Stimulated activated CD8-positive, alpha-beta memory T cell treated with anti-CD3 and anti-CD28 coated beads, Interleukin-15, amount 100 ng/mL, for 48 hours (primary cell): ENCODE measurements at places on chromosomes 3 and 15.

GRCh38 chr3:87333393-87333892, 57.1 kb upstream of the POU1F1 start:
- DNase-seq: no peak

DNA sequence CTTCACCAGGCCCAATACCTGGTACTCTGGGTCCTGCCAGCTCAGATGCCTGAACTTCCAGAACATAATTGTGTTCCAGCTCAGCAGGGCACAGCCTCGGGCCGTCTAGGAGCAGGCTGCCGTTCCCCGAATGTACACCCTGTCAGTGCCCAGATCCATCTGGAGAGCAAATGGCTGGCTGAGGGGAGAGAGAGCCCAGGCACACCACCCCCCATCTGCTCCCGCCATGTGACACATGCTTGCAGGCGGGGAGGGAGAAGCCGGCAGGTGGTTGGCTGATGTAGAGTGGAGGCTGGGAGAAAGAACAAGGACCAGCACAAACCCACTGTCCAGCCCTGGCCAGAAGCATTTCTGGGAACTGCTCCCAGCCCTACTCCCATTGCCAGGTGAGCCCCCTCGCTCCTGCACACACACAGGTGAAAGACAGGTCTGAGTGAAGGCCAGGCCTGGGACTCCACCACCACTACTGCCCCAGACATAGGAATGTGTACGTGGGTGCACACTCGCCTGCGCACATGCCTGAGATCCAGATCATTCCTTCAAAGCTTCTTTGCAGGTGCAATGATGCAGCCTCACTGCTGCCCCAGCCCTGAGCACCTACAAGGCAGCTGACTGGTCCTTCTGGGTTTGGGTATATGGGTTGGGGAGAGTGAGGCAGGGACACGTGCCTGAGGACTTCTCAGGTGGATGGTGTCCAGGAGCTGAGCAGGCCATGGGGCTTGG, 53.5 kb downstream of the SEMA5B start:
- no peak for DNase-seq

GRCh38 chr3:69097407-69098086, 12.8 kb downstream of the ARL6IP5 start:
- DNase-seq: no peak

- no peak for DNase-seq
Observed at GRCh38 chr15:88334436-88334835, 77.9 kb upstream of the NTRK3 start.

DNA sequence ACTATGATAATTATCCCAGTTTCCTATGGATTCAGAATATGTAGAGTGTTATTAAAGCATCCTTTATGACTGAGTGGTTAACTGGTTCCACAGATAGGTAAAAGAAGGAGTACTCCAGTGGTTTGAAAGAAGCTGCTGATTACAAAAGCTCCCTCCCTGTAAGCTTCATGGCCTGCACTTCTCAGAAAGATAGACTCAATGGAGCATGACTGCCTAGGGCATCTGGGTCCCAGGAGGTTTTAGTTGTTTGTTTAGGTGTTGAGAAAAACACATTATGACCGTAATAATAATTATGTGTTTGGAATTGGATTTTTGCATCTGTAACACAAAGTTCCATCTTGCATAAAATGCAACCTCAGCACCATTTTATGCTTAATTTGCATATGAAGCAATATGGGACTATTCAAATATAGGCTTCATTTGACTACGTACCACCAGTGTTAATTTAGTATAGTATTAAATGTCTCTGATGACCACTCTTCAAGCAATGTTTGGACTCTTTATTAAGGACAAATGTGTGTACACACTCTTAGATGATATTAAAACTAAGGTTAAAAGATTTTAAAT, 121.1 kb downstream of the ROBO2 start:
- DNase-seq: no peak

DNA sequence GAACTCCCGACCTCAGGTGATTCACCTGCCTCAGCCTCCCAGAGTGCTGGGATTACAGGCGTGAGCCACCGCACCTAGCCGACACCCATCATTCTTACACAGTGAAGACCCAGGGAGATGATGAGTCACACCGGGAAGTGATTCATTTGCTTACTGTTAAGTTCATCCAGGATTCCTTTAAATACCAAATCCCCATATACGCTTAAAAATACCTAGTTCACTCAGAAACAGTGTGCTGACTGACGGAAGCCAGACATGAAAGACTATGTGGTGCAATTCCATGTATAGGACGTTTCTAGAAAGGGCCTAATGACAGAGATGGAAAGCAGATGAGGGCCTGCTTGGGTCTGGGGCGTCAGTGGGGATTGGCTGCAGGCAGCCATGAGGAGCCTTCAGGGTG, 75.2 kb downstream of the APBA2 start:
- no peak for DNase-seq

DNA sequence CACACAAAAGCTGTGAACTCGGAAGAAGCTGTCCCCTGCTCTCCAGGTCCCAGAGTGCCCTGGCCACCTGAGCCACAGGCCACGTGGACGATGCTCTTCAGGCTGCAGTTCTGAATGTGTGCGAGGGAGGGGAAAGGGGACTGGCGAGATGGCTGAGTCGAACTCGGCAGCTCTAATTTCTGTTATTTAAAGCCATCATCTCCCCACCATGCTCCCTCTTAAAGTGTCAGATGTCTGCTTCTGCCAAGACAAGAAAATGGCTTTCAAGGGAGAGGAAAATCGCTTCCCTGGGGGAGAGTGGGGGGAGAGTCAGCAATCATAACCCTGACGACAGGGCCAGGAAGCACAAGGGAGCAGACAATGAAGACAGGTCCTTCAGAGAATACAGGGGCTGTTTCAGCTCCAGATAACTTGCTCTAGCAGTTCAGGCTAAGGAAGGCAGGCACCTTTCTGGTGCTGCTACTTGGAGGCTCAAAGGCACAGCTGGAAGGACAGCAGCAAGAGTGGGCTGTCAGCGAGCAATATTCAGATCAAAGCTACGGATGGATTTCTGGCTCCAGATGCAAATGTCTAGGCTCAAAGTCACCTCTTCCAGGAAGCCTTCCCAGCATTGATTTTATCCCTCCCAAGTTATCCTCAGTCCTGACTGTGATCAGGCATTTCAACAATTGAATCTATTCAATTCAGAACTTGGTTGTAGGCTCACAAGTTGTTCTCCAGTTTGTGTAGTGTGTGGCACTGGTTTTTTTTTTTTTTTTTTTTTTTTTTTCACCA, 15.5 kb upstream of the CCDC33 start:
- no peak for DNase-seq

DNA sequence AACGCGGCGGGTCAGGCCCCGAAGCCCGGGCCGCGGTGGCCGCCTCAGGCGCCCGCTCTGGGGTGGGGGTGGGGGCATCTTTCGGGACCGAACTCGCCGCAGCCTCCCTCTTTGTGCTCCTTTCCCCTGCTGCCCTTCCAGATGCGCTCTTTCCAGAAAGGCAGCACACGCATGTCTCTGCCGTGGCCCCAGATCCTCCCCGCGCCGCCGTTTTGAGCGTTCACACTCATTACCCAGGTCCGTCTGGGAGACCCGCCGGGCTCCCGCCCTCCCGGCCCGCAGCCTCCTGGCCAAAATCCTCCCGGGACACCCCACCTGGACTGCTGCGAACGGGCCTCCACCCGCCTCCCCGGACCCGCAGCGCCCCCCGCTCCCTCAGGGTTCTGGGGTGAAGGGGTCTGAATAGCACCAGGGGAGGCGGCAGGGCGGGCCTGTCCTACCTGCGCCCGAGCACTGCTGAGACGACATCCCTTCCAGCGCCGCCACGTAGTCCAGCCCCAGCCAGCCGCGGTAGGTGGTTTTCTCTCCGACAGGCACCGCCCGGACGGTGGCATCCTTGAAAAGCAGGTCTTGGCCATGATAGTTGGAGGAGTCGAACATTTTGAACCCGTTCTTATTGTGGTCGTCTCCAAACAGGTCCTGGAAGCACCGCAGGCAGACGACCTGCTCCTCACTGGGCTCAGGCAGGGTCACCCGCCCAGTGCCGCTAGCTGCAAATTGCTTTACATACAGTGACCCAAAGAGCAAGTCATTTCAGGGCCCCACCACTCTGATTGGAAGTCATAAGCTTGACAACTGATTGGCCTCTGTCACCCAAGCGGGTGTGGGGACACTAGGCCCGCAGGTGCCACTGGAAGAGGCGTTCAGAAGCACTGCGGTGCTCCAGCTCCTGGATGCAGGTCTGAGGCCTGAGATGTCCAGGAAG, 25.9 kb downstream of the MELTF start:
- no peak for DNase-seq

GRCh38 chr3:193796089-193796488, 203.1 kb downstream of the OPA1 start:
- DNase-seq: no peak

DNA sequence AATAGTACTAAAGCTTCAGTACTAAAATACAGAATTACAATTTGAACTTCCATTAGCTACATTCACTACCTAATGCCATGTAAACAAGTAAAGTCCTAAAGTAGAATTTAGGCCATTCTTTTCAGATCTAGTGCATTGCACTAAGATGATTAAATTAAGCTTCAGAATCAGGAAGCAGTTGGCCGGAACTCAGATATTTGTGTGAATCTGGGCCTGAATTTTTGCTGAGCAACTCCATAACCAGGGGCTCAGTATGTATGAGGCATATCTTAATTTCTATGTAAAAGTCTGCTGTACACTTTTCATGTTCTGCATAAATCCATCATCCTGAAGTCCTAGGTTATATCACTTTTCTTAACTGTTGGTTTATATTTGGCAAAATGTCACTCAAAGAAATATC, 246.4 kb downstream of the RBMS3 start:
- DNase-seq: no peak

DNA sequence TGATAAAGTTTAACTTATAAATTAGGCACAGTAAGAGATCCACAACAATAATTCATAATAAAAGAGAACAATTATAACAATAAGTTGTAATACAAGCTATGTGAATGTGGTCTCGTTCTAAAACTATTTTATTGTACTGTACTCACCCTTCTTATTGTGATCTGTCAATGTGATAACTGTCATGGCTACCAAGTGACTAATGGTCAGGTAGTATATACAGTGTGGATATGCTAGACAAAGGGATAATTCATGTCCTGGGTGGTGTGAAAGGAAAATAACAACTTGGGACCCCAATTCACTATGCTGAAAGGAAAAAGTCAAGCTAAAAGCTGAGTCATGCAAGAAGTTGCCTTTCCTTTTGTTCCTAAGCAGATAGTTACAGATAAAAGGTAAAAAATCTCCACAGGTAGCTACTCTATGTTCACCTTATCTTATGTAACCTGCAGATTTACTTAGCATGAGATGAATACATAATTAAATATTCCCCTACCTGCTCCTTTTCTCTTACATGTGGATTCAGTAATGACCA, 10.7 kb upstream of the CYP8B1 start:
- DNase-seq: no peak

DNA sequence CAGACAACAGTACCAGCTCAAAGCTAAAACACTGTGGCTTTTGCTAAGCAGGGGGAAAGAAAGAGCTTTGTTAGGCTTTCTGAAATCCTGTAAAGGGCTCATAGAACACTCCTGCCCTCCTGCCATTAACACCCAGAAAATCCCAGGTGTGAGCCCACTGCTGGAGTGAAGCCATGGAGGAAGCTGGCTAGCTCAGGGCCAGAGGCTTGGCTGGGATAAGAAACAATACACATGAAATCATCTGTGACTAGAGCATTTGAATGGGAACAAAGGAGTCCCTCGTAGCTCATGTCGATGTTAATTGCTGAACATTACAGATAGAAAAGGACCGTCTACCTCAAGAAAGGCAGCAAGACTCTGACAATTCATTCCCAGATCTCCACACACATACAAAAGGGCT, 23.5 kb downstream of the RUVBL1 start:
- no peak for DNase-seq

DNA sequence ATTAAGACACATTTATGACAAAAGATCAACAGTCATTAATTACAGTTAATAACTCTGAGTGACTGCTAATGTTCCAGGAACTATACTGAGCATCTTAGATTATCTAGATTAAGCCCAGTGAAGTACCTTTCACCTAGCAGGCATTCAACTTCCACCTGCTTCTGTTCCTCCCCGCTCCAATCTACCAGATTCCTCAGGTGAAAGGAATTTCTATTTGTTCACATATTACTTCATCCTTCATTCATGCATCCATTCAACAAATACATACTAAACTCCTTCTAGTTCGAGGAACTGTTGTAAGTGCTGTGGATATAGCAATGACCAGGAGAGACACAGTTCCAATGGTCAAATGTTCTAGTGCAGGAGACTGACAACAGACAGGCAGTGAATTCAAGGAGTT, 139.3 kb downstream of the FILIP1L start:
- DNase-seq: no peak

DNA sequence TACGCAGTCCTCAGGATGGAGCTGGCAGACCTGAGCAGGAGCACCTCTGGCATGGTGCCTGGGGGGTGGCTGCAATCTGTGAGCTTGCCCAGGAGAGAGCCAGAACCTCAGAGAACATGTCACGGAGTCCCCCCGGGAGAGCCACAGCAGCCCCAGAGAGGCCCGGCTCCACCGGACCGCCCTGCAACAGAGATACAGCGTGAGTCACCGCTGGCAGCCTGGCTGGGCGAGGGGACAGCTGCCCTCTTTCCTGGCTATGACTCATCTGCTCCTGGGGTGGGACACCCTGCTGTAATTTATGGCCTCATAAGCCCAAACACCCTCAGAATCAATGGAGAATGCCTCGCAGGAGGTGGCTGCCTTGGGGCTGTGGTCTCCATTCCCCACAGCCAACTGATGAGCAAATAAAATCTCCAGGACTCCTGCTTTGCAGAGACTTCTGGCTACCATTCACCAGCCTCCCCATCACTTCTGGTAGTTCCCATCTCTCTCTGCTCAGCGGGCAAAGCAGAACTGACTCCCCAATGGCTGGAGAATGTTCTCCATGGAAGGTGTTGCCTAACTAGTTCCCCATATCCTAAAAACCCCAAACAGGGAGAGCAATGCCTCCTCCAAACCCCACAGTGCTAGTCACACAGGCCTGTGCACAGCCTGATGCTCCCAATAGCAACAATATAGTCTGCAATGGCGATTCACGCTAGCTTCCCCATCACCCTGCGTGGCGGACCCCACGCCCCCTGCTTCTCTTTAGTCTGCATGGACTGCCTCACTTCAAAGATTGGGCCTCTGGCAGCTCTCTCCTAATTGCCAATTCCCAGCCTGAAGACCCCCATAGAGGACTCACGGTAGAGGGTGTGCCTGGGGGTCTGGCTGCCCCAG, 21.6 kb downstream of the ACSBG1 start:
- no peak for DNase-seq

GRCh38 chr15:66560856-66561525, 4.8 kb downstream of the LCTL start:
- no peak for DNase-seq

DNA sequence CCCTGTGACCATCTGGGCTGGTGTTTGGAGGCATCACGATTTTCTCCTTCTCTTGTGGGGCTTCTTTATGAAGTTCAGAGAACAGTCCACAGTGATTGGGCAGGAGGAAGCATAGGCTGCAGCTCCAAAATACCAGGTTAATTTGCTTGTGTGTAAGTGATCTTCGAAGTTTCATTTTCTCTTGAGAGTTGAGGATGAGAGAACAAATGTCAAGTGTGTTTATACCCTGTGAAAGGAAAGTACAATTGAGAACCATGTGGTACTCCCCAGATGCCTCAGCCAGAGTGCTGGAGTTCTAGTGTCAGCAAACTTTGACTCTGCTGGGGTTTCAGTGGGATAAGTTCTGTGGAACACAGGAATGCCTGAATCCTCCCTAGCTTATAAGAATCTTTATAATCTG, 357.1 kb upstream of the CFAP20DC start:
- no peak for DNase-seq
